ENCODE measurements at places on chromosomes 11 and 22.

DNA sequence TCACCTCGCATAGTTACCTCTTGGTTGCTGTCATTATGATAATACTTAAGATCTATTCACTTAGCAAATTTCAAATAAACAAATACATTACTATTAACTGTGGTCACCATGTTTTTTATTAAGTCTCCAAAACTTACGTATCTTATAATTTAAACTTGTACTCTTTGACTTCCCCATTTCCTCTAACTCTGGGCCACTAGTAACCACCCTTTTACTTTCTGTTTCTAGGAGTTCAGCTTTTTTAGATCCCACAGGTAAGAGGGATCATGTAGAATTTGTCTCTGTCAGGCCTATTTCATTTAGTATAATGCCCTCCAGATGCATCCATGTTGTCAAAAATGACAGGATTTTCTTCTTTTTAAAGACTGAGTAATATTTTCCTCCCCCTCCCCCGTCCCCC is 212.4 kb upstream of the C11orf87 start:
- no peak for DNase-seq

DNA sequence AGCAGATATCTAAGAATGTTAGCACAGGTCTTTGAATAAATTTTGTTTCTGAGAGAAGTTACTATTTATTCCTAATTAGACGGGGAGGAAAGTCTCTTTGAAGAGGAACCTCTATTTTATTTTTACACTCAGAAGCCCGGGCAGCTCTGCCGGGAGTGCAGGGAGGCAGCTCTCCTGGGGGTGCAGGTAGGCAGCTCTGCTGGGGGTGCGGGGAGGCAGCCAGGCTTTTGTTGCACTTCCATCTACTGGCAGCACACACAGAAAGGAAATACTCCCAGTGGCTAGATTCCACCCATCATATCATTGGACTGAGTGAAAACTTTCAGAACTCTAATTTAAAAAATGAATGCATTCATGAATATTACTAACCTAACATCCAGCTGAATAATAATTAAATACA is 24.6 kb downstream of the OR10A6 start:
- no peak for DNase-seq

DNA sequence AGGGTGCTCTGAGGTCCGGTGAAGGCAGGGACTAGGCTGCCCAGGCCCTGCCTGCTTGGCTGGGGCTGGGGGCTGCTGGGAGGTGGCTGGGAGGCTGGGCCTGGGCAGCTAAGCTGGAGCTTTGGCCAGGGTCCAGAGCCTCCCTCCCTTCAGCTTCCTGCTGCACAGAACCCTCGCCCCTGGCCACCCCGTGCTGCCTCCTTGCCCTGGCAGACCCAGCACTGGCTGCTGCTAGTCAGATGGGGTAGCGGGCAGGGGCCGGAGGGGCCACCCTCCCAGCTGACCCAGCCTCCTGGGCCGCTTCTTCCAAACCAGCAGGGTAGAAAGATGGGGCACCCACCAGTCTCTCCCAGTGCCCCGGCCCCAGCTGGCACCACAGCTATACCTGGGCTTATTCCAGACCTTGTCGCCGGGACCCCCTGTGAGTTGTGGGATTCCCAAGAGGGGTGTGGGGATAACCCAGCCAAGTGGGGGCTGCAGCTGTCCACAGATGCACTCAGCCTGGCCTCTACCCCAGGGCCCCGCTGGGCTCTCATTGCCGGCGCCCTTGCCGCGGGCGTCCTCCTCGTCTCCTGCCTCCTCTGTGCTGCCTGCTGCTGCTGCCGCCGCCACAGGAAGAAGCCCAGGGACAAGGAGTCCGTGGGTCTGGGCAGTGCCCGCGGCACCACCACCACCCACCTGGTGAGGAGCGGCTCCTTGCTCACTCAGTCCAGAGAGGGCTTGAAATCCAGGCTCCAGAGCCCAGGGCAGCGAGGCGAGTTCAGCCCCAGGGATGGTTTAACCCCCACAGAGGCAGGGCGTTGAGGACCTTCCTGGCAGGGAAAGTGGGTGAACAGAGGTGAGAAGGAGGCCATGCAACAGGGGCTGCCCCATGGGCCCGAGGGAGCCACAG is at the start of gene SYT8:
Gene SYT8 (plus strand): TSS at position 212 of the 892 bp plus-strand sequence. CDS start 116 bp downstream, at position 328.
- no peak for DNase-seq

- no peak for DNase-seq
These were observed 28.9 kb downstream of the CD5 start for GRCh38 chr11:61131186-61131585.

DNA sequence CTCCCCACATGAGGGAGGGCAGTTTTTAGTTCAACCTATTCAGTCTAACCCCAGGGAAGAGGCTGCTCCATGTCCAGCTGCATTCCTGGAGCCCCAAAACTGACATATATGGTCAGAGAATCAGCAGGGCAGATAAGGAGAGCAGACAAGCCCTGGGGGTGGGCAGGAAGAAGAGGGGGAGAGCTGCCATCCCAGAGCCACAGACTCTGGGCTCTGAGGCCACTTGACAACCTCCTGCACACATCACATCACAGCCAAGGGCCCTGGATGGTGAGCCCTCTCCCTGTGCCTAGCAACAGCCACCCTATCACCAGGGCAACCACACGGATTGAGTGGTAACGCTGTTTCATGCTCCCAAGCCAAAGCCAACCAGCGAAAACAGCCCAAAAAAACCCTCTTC is 3.1 kb downstream of the ARHGAP1 start:
- DNase-seq = no peak

DNA sequence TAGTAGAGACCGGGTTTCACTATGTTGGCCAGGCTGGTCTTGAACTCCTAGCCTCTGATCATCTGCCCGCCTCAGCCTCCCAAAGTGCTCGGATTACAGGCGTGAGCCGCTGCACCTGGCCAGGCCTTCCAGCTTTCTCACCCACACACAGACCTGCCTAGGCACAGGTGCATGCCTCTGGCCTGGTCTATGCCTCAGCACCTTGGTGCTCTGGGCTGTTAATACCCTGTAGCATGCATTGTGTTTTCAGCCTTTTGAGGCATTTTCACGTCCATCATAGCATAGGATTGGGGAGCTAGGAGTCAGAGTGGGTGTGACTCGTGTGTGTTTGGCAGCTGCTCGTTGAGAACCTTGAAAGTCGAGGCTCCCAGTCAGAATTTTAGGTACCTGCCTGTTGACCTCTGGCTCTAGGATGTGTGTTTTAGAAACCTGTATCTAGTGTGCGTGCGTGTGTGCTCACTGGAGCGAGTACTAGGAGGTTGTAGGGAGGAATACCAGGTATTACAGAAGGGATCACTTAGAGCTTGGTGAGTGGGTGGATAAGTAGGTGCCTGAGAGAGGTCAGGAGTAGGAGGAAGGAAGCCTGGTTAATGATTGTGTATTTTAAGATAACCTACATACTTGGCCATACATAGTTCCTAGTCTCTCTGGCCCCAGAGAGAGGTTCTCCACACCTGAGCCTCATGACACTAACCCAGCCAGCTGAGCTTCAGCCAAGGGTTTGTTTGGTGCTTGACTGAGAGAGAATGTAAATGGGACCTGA is 20.0 kb downstream of the CRKL start:
- no peak for DNase-seq

GRCh38 chr11:17386331-17387084 is 2.0 kb downstream of the KCNJ11 start:
- peak; percentile 66 for DNase-seq

- no peak for DNase-seq
These were observed 30.0 kb upstream of the CXCR5 start for GRCh38 chr11:118853678-118854077.

DNA sequence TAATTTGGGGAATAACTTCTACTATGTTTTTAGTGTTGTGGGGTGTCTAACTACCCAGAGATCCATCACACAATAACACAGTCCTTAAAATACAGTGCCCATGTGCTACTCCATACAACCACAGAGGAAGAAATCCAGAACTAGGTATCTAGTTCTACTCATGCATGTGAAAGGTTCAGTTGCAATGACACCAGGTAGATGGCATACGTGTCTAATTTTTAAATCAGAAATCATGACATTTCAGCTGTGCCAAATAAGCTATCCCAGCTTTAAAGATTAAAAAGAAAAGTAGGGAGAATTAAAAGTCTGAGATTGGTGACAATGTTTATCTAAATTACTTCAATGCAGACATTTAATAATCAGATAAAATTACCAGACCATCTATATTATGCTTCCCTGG is 122.2 kb downstream of the CD44 start:
- DNase-seq = no peak

DNA sequence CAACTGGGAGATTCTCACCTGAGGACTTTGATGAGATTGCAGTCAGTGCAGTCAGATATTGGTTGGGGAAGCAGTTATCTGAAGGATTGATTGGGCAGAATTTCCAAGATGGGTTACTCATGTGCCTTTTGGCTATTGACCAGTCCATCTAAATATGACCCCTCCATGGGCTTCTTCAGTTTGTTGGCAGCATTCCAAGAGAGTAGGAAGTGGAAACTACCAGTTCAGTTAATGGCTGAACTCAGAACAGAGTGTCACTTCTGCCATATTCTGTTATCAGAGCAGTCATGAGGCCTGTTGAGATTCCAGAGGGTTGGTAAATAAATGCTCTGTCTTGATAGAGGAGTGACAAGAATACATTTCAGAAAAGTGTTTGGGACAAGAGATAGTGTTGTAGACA is 71.0 kb downstream of the CYP2R1 start:
- DNase-seq = no peak

DNA sequence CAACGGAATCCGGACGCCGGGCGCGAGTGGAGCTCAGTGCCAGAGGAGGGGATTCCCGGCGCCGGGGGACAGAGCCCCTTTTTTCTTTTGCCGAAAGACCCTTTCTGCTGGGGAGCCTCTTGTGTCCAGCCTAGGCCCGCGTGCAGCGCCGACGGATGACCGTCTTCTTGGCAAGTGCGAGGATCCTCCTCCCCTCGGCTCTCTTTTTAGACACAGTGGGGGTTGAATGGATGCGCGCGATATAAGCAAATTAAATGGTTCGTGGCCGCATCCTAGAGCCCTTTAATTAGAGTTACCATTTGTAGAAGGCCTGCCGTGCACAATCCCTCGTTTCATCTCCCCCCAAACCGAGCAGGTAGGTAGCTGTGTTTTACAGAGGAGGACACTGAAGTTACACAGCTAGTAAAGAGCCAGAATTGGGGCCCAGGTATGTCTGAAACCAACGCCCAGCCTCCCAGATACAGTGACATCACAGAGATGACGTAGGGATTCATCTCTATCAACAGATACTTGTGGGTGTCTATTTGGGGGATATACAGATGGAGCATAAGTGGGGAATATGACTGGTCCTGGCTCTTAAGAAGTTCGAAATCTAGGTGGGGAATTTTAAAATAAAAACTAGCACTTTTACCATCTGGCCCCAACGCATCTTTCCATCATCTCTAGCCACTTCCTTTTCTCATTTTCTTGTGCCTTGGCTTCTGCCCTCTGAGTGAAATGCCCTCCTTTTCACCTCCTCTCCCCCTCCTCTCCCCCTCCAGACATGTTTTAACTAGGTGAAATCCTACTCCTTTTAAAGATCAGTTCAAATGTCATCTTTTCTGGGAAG is 875 bp downstream of the TCP11L1 start:
- no peak for DNase-seq

DNA sequence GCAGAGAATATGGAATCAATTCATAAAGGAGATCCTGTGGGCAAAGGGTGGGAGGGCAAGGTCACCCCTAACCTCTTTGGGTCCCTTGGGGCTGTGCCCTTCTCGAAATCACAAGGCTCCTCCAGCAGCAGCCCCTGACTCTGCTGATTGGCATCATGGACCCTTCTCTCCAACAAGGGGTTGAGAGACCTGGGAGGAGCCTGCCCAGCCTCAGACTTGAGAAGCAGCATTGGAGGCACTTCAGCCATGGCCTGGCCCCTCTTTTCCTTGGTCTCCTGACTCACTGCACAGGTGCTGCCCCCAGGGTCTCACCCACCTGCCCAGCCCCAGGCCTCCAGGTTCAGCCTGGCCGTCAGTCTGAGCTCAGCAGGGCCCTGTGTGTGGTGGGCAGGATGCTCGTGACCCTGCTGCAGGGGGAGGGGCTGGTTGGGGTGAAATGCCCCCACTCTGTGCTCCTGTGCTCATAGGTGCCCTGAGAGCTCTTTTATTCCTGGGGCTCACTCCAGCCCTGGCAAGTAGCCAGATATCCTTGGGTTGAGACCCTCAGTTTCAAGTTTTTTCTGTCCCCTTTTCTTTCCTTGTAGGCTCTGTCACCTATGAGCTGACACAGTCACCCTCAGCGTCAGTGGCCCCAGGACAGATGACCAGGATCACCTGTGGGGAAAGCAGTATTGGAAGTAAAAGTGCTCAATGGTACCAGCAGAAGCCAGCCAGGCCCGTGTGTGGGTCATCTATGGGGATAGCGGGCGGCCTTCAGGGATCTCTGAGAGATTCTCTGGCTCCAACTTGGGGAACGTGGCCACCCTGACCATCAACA is 110.8 kb downstream of the GGTLC2 start:
- no peak for DNase-seq

DNA sequence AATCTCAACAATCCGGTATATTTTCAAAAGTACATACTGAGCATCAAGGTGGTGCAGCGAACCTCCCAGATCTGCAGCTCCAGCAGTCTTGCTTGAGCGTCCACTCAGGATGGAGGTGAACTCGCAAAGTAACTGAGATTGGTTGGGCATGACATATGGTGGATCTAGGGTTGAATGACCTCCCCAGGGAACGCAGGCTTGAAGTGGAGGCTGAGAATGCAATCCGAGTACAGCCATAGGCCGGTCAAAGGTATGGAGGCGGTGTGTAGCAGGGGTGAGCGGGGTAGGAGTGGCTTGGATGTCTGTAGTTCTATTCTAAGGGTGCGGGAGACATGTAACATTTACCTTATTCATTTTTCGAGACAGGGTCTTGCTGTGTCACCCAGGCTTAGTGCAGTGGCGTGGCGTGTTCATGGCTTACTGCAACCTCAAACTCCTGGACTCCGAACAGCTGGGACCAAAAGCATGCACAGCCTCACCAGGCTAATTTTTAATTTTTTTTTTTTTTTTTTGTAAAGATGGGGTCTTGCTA is 631 bp upstream of the C22orf39 start:
- peak; percentile 74 for DNase-seq

GRCh38 chr11:107198490-107199007 is 180.3 kb upstream of the GUCY1A2 start:
- DNase-seq = no peak

DNA sequence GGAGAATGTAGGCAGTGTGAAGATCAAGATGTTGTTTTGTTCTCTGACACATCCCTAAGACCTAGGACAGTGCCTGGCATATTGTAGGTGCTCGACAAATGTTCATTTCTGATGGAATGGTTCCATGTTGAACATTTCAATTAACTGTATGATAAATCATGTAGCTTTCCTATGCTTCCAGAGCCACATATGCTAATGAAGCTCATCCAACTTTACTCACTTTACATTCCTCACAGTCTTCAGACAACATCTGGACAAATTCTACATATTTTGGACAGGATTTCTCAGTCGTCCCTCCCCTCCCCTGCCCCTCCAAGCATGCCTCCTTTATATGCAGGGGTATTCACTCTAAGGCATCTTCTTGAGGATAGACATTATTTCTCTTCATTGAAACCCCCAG is 177.9 kb downstream of the BLID start:
- DNase-seq = no peak
